HFF-Myc (cell line): ENCODE measurements at places on chromosomes 6 and 20.
A peak's percentile ranks its signal among the peaks of the same experiment; 100 is the strongest.

DNA sequence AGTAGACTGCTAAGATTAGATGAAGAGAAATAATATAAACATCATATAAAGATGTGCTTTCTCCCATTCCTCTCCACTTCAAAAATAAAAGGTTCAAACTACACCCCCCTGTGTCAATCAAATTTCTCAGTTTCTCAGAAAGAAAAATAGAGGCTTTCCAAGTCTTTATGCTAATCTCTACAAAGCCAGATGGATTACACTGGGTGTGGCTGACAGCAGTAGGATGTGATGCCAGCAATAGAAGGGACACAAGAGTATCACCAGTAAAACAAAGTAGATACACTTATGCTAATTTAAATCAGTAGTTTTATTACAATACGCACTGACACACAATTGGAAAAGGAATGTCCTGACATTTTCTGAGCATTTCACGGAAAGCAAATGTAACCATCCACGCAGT, 353.4 kb downstream of the RNGTT start:
- DNase-seq, result no peak

DNA sequence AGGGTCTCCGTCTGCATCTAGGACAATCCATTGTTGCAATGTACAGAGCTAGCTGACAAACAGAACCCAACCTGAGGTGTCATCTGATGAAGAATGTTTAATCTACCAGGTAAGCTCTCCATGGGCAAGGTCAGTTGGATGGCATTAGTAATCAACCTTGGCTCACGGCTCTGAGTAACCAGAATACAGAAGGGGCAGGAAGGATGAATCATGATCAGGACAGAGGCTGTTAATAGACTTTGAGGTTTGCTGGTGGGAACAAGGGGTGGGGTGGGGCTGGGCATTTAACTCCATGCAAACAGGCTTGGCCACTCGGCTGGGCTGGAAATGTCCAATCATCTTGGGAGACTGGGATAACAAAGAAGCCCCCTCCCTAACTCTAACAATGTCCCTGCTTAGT, 77.1 kb upstream of the MRPS10 start:
- DNase-seq, result no peak

DNA sequence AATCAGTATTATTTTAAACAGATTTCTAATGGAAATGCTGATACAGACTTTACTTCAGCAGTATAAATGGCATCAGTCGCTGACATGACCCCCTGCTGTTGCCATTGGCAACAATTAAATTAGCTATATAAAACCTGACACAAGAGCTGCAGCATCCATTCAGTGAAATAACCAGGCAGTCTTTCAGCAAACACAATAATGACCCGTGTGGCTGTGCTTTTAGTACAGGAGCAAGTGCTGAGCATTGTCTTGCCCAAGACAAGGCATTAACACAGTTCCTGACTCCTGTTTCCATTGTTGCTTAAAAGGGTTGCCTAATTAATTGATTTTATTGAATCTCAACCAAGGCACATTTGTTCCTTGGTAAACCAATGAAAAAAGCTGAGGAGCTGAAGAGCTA, 382.1 kb downstream of the HACE1 start:
- DNase-seq, result no peak

GRCh38 chr6:118902726-118903125, 8.8 kb downstream of the ASF1A start:
- no peak for DNase-seq

- no peak for DNase-seq
These were observed 79.0 kb downstream of the RNASET2 start for GRCh38 chr6:166877349-166877748.

- DNase-seq, result peak; percentile 60
These were observed 116.2 kb upstream of the PLCB4 start for GRCh38 chr20:8952721-8953120.

- no peak for DNase-seq
These were observed 461 bp upstream of the DCDC2 start for GRCh38 chr6:24358219-24358821.

DNA sequence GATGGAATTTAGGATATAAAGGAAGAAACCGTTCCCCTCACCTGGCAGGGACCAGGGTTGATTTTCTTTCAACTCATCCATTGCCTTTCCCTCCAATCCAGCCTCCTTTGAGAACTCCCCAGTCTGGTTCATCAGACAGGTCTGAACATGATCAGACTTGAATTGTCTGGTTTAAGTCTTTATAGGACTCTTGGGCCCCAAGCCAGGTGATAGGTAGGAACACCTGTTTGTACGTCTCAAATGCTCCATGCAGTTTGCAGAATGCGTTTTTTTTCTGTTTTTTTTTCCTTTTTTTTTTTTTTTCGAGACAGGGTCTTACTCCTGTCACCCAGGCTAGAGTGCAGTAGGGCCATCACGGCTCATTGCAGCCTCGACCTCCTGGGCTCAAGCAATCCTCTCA, 4.1 kb upstream of the CEP250 start:
- no peak for DNase-seq

GRCh38 chr6:37149745-37150144, 20.2 kb upstream of the PIM1 start:
- DNase-seq, result no peak

DNA sequence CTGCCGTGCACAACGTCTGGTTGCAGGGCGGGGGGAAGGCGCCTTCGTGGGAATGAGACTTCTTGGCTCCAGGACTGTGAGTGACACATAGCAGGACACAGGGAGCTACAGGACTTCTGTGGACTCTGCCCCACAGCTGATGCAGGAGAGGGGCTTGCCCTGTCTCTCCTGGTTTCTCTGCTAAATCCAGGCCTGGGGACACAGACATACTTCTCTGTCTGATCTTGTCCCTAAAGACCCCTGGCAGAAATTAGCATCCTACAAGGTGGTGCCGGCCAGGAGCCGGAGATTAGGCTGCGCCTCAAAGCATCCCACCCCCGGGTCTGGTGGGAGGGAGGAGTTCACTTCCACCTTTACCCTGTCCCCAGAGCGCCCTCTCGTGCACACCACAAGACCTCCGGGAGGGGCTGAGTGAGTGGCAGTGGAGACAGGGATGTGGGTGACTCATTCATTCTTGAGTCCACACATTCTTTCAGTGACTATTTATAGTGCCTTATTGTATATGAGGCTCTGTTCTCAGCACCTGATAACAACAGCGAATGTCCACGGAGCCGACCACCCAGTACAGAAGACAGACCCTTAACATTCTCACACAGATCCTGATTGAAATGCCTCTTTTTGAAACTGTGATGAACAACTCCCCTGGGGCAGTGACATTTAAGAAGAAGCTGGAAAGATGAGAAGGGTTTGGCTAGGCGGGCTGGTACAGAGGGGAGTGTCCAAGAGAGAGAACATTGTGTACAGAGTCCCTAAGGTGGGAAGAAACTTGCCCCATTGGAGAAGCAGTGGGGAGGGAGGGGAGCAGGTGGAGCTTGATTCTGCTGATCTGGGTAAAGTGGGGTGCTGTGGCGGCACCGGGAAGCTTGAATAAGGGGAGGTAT, 39.0 kb downstream of the GMPR start:
- peak; percentile 61 for DNase-seq

- no peak for DNase-seq
These were observed 146.1 kb downstream of the TTLL2 start for GRCh38 chr6:167470836-167471547.

DNA sequence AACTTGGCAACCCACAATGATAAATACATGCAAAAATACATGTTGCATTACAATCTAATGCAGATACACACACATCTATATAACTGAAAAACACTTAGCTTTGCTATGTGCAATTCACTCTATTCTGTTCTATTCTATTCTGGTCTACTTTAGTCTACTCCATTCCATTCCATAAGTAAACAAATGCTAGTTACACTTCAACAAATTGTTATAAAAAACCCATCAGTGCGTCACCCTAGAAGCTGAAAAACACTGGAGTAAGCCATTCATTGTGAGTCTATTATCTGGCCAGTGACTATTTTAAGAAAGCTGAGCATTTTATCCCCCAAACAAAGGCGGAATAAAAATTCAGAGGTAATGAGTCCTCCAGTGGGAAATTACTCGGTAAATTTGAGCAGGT, 315.7 kb upstream of the EPHA7 start:
- no peak for DNase-seq

GRCh38 chr20:6704132-6704861, 63.2 kb upstream of the BMP2 start:
- DNase-seq, result no peak

GRCh38 chr6:108541843-108542759, 18.6 kb upstream of the FOXO3 start:
- DNase-seq, result peak; percentile 71

DNA sequence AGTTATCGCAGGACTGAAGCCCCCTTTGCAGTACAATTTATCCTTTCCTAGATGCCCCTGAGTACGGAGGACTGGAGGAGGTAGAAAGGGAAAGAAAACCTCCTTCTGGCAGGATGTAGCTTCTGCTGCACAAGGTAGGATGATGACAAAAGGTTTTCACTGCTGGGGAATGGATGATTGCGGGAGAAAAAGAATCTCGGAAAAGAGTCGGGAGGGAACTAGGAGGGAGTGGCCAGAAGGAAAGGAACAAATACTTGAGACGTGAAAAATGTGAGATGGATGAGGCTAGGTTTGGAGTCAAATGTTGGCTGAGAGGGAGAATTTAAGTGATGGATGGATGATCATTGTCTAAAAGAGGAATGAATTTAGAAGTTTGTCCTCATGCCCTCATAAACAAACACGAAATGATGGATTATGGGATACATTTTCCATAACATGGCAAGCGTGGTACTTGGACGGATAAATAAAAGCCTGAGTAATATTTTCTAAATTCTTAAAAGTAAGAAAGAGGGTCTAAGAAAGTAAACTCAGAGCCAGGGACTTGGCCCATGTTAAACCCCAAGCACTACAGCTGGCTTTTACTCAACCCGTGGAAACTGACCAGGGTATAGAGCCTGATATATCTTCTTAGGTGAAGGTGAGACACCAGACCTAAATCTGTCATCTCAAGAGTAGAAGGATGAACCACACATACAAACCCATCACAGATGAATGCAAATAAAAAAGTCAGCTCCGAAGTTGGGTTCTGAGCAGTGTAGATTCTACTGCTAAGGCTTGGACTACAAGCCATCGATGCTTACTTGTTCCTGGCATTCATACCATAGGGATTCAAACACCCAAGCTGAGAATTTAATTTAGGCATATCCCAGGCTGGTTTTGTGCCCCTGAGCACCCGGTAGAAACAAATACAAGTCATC, 72.4 kb downstream of the HFE start:
- DNase-seq, result no peak

DNA sequence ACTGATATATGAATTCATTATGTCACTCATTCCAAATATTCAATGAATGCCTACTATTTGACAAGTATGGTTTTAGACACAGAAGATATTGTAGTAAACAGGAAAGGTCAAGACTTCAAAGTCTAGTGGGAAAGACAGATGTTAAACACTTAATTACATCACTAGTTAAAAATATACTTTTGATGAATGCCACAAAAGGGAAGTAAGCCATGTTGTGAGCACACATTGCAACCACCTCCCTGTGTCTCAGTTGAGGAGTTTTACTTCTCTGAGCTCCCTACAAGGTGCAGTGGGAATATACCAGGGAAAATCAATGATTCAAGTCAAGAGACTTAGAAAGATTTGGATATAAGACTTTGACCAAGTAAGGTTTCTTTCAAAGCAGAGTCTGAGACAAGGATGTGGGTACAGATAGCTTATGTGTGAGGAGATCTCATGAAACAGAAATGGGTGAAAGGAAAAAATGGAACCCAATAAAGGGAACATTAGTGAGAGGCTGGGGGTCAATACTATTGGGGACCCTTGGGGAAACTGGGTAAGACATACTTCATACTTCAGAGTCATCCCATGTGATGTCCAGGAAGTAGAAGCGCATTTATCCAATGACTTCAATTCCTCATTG, 503.7 kb downstream of the KIF16B start:
- DNase-seq, result no peak

- no peak for DNase-seq
These were observed 1450.7 kb upstream of the ADGRB3 start for GRCh38 chr6:67184405-67184804.
